ENCODE measurements at places on chromosomes 6 and 20.

- DNase-seq, result no peak
These were observed 98.1 kb upstream of the TOP1 start for GRCh38 chr20:40930561-40930960.

GRCh38 chr6:90233994-90234393 is 62.6 kb downstream of the BACH2 start:
- DNase-seq, result no peak

GRCh38 chr6:129416337-129416990 is 293.5 kb downstream of the ARHGAP18 start:
- DNase-seq, result no peak

- DNase-seq, result no peak
These were observed at the start of gene SCGN for GRCh38 chr6:25652007-25652515. Gene SCGN (plus strand): TSS chr6:25652215. CDS start chr6:25652404, 189 bp downstream.

Data from NCI-H2081 treated with DMSO at 0.1 percent for 48 hours (cell line).